ENCODE measurements at places on chromosomes 12 and 14.

DNA sequence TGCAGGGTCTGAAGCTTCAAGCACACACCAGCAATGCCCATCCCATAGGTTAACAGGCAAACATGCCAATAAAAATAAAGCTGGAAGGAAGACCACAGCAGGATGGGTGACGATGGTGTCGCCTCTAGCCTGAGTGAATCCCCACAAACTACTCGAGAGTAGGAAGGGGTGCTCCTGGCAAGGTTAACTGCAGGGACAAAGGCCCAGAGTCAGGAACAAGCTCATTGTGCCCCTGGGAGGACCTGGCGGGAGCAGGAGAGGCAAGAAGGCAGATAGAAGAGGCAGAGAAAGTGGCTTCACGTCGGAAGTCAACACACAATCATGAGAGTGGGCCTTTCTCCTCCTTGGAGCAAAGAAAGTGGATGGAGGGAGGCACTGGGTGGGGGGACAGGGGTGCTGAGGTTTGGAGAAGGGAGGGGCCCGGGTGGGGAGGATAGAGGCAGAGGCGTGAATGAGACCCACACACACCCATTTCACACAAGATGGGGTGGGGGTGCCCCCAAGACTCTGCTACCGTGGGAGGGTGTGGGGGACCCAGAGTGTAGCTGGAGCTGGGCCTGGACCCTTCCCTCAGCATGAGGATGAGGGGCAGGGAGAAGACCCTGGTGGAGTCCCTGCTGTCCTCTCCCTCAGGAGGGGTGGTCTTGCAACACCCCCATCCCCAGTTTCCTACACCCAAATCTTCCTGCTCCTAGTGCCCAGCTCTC lies 43.1 kb downstream of the DIO3 start:
- no peak for DNase-seq

DNA sequence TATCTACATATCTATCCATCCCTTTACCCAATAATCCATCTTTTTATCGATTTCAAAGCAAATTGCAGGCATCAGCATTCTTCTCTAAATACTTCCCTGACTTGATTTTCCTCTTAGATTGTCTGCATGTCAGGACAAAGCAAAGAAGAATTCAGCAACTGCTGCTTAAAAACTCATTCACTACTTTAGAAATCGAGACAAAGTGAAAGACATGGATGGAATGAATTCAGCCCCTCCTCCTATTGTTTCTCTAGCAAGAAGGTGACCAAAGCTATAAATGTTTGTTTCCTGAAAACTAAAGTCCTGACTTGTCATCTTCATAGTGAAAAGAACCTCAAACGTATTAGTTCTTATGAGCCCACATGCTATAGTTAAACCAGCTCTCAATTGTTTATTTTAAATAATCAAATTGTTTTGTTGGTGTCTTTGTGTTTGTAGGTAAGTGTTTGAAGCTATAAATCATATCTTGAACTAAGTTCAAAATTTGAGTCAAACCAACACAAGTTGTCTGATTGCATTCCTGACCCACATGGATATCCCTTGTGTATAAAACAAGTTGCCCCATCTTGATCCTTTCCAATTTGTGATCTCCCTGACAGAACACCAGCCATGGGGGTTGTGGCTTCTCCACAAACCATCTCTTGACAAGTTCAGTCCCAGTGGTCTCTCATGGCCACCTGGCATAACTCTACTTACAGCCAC lies 58.6 kb upstream of the ARHGAP5 start:
- no peak for DNase-seq

DNA sequence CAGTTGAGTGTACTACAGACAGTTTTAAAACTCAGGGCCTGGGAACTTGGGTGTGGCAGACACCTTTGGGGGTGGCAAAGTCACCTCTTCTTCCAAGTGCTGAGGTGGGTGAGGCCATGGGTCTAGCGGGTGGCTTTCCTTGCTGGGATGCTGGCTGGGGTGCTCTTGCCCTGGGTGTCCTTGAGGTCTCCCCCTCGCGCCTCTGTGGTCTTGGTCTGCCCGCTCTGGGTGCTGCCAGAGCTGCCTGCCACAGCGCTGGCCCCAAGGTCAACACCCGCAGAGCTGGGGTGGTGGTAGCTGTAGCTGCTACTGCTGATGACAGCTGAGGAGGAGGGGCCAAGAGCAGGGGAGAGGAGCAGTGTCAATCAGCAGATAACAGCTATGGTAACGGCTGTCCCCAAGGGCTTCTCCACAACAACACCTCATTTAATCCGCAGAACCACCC lies 6.8 kb downstream of the KRT74 start:
- peak; percentile 20 for DNase-seq

GRCh38 chr12:108597559-108598471 lies at the start of gene TMEM119:
Gene TMEM119 (minus strand): TSS chr12:108598084. CDS start chr12:108592383, 5,701 bp downstream.
- DNase-seq, result no peak

DNA sequence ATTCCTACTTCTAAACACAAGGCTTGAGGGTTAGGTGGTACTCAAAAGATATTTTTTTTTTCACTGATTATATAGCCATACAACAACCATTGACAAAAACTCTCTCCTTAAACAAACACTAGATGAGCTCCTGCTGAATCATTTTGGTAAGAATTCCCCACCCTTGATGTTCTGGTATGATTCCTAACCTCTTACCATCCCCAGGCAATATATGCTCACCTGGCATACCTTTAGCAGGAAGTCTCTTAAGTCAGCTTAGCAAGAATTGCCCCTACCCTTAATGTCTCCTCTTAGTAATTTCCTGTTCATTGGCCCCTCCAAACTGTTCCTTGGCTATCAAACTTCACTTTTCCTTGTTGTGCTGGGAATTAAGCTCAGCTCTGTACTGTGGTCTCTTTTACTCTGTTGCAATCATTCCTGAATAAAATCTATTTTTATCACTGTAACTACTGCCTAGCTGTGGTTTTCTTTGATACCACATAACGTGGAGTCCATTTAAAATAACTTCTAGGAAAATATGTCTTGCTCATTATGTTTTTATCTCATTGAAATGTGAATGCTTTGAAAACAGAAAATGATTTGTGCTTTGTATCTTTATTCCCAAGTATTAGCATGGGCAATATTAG lies 712.6 kb downstream of the SLC16A7 start:
- no peak for DNase-seq

DNA sequence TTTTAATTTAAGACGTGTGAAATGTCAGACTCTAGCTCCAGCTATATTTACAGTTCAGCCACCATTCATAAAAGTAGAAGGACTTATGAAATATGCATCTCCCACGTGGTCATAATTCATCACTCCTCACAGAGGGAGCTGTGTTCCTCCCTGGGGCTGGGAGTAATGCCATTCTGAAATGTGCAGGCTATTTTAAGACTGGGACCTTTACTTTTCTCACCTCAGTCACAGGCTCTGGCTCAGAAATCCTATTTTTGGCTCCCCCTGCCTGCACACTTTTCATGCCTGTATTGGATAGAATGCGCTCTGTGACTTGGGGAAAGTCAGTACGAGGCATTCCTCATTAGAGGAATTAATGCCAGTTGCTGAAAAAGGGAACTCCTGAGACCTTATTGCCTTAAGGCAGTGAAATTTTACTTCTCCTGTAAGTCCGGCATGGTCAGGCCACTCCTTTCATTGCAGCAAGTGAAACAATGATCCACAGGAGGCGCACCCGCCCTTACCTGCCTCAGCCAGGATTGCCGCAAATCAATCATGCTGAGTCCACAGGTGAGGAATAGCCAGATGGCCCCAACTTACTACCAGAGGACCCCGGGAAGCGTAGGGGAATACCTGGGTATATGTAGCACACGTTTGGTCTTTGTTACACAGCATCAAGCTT lies 1133.2 kb upstream of the TMEM132C start:
- no peak for DNase-seq

- no peak for DNase-seq
Observed at GRCh38 chr12:38823738-38824137, 81.7 kb downstream of the CPNE8 start.

All from stimulated activated naive CD8-positive, alpha-beta T cell treated with anti-CD3 and anti-CD28 coated beads, Interleukin-15, Interleukin-2, amounts not matched to agents 100 U/mL and 50 U/mL, for 24 hours (primary cell).